ENCODE measurements at places on chromosomes 5 and 9.

DNA sequence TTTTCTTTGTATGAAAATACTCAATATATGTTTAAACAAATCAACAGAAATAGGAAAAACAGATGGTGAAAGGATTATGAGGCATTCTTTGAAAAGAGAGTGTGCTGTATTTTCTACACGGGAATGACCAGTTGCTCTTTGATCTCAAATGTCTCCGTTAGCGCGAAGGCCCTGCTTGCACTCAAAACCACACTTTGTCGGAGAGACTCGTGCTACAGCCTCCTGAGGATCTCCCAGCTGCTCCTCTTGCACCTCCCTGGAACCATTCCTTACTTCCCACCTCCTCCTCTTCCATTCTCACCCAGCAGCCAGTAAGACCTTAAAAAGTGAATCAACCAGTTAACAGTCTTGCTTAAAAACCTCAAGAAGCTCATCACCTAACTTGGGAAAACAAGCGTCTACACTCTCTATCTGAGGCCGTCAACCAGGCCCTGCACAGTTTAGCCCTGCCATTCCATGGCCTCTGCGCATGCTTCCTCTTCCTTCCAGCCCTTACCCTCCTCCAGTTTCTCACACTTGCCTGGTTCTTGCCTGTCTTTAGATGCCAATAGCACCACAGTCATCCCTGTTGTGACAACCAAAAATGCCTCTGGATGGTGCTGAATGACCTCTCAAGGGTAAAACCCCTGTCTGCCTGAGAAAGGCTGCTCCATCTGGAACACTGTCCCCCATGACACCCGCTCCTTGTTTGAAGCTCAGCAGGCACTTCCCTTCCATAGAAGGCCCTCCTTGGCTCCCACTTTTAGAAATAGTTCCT lies 594.7 kb upstream of the WWC1 start:
- no peak for DNase-seq

GRCh38 chr5:87298692-87299362 lies 31.1 kb downstream of the RASA1 start:
- no peak for DNase-seq

- no peak for DNase-seq
Measured at GRCh38 chr5:125160787-125161502, 414.5 kb upstream of the ZNF608 start.

GRCh38 chr9:2320114-2320513 lies 301.5 kb upstream of the VLDLR start:
- DNase-seq: no peak

DNA sequence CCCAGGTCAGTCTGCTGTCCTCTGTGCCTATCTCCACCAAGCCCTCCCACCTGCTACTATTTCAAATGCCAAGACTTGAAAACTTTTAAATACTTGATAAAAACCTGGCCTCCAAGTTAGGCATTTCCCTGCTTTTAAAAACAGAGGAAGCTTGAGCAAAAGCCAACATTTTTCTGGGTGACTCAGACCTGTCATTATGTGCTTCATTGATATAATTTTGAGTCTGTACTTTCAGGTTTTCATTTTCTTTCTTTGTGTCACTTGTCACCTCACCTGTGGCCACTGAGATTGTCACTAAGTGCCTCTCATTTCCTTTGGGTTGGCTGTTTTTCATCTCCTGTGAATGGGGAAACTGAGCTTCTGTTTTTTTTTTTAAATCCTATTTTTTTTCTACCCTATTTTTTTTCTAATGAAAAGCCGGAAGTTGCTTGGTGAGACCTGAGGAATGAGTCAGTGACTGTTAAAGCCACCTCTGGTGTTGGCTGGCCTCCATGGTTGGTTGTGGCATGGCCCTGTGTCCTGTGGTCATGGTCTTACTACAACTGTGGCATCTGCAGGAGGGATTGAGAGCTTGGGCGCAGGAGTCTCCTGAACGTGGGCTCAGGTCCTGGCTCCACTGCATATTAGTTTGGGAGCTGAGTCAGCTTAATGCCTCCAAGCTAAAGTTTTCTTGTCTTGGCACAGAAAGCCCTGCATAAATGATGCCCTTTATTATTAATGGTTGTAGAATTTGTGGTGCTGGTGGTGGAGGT lies 56.7 kb downstream of the ARHGAP26 start:
- DNase-seq: no peak

- DNase-seq: no peak
Measured at GRCh38 chr5:104551628-104552027, 989.0 kb upstream of the NUDT12 start.

- peak; percentile 85 for DNase-seq
Measured at GRCh38 chr5:150904479-150905311, at the start of gene ZNF300. Gene ZNF300, minus strand, starts transcription at chr5:150904980. Its CDS starts 1,825 bp downstream, at chr5:150903155.

DNA sequence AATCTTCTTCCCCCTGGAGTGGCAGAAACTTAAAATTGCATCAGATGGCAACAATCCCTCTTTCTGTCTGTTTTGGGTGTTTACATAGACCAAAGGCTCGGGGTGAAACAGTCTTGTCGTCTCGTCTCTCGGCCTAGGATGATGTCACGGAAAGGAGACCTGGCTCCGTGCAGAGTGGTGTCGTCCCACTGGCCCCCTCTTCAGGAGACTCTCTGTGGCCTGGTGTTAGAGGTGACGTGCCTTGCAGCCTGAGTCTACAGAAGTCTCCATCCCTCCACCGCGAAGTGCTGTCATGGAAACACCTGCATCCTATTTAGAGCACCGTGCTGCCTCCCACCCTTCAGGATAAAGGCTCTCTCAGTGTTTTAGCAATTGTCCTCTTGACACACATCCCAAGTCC lies 409.7 kb downstream of the IRX1 start:
- no peak for DNase-seq

DNA sequence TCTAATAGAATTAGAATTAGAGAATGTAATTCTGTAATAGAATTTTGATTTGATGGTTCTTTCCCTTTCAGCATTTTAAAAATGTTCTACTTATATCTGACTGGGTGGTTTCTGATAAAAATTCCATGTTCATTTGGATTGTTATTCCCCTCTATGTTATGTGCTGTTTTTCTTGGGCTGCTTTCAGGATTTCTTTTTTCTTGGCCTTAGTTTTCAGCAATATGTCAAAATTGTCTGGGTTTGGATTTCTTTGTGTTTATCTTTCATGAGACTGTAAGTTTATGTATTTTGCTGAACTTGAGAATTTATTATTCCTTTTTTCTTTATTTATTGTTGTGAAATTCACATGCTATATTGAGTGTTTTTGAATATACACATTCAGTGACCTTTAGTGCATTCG lies 189.1 kb downstream of the RANBP17 start:
- no peak for DNase-seq

GRCh38 chr5:65907135-65907534 lies 19.2 kb upstream of the ERBIN start:
- DNase-seq: no peak

DNA sequence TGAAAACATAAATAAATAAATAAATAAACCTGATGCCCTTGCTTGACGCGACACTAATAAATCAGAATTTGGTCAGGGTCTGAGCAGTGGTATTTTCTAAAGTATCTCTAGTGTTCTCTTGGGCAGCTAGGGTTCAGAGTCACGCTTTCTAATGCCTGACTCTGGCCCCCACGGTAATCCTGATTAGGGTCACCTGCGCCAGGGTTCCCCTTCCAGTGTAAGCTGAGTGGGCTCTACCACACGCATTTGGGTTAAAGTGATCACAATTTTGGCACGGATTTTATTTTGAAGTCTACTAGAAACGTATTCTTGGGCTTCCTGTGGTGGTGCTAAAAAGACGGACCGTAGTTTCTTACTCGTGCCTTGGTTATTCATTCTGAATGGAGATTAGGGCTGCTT lies 651 bp downstream of the TTC1 start:
- no peak for DNase-seq

DNA sequence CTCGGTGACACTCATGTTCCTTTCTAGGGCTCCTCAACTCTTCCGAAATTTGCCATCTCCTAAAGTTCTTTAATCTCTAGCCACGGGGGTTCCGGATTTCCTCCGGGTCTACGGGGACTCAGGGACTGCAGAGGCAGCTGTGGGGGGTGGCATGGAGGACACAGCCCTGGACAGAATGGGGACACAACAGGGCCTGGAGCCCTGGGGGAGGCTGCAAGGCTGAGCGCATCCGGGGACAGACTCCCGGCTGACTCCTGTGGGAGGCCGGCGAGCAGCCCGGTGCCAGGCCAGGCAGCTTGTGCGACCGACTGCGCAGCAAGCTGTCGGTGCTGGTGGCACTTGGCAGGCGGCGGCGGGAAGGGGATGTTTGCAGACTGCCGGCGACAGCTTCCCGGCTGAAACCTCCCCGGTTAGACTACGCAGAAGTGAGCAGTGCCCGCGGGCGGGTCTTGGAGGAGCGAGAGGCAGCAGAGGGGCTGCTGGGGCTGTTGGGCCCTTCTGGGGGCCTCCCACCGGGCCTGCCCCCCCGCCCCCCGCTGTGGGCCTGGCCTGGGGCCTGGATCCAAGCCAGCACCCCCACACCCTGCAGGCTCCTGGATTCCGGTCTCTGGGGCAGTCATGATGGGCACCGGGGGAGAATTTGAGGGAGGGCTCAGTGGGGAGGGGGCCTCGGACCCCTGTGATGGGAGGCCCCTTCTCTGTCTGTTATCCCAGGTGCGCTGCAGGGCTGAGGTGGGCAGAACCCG lies 28.7 kb upstream of the UBAC1 start:
- no peak for DNase-seq

- no peak for DNase-seq
Measured at GRCh38 chr5:171872666-171873065, 87.0 kb downstream of the SMIM23 start.

- DNase-seq: no peak
Measured at GRCh38 chr5:12848709-12849108, 944.5 kb upstream of the CTNND2 start.

DNA sequence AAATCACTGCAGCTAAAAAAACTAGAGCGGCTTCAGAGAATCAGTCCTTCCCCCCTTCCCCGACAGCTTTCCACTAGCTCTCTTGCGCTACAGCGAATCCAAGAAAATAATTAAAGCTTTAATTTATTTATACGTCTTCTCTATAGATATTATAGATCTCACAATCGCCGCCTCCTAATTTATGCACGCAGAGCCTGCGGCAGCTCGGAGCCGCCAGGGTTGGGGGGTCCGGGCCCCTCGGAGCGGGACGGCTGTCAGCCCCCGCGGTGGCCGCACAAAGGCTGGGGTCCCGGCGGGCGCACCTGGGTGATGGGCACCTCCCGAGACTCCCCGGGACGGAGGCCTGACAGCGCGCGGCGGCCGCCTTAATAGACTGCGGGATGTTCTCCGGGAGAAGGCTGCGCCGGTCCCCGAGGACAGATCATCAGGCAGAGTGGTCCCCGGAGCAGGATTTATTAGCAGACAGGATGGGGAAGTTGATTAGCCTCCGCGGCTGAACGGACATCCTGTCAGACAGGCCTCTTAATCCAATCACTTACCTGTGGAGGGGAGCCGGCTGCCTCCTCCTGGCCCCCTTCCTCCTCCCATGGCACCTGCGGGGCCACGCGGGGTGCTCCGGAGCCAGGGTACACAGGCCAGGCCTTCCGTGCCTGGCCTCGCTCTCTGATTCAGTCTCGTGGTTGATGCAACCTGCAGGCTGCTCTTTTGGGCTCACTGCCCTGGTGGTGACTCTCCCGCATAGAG lies 166.8 kb downstream of the MELK start:
- DNase-seq: no peak

- DNase-seq: no peak
Measured at GRCh38 chr9:120434532-120434931, 145.4 kb downstream of the CDK5RAP2 start.

- DNase-seq: no peak
Measured at GRCh38 chr9:115229496-115229895, 111.5 kb upstream of the TNC start.

DNA sequence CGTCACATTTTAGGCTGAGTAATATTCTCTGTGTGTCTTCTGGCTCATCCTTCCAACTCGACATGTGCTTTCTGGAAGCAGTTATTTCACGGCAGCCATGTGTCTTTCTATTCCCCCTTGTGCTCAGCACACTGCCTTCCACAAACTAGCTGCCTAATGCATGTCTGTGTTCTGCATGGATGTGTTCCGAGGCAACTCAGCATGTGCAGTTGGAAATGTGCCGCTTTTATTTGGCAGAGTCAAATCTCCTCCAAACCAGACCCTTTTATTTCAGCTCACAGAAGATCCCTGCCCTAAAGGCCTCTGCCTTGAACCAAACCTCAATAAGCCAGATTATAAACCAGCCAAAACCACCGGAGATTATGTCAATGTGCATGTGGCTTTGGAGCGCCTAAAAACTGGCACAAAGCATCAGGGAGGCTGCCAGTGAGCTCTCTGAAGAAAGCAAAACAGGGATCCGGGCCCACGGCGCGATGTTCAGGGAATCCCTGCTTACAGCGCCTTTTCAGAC lies 360.2 kb downstream of the DEPDC1B start:
- no peak for DNase-seq

- DNase-seq: no peak
Measured at GRCh38 chr5:59385700-59386099, 507.8 kb downstream of the PDE4D start.

DNA sequence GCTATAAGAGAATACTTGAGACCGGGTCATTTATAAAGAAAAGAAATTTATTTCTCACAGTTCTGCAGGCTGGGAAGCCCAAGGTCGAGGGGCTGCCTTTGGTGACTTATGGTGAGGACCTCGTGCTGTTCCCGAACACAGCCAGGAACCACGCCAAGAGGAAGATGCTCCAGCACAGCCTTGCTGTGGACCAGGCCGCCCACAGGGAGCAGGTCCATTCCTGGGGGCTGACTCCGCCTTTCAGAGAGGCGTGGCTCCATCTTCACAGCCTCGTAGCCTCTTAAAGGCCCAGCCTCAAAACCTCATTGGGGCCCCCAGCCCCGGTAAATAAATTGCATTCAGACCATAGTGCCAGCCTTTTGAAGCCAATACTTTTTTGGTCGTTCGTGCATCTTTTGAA lies 93.5 kb upstream of the CACNA1B start:
- DNase-seq: no peak

- DNase-seq: no peak
Measured at GRCh38 chr9:2666569-2666968, 45.0 kb downstream of the VLDLR start.

GRCh38 chr5:181107699-181108098 lies 23.3 kb downstream of the OR2V1 start:
- DNase-seq: no peak

- DNase-seq: no peak
Measured at GRCh38 chr5:67248703-67249589, 52.3 kb upstream of the CD180 start.

GRCh38 chr9:84136119-84136868 lies 155.7 kb downstream of the RMI1 start:
- DNase-seq: no peak

All from HepG2 (cell line).